ENCODE measurements at places on chromosomes 16 and 17.

DNA sequence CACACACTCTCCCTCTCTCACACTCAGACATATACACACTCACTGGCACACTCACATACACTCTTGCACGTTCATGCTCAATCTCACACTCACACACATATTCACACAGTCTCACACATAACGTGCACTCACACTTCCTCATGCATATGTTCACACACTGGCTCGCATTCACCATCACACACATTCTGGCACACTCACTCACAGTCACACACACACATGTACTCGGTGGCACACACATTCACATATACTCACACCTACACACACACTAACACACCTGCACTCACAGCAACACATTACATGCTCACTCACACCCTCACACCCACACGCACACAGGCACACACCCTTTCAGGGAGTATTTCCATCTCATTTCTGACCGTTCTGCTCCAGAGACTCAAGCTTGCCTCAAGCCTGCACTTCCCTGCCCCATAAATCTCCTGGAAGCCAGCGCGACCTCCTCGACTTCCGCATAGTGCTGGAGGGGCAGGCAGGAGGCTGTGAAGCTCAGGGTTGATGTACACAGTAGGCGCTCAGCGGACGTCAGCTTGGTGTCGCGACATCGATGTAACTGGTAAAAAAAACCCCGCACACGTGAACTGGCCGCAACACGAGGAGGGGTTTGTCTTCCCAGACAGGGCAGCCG is 66.7 kb upstream of the FOXF1 start:
- DNase-seq: no peak

DNA sequence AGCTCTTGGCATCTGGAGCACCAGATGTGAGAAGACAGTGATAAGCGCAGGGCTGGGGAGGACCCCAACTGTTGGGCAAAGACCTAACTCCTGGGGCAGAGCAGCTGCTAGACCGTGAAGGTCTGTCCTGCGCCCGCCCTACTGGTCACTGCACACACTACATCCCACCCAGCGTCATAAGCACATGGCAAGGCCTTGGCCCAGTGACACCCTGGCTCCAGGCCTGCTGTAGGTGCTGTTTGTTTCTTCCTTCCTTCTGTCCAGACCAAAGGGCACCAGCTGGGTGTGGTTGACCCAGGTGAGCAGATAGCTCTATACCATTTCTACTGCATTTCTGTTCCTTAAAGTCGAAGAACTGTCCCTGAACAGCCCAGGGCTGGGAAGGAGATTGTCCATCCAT is 6.4 kb downstream of the TRPV3 start:
- no peak for DNase-seq

DNA sequence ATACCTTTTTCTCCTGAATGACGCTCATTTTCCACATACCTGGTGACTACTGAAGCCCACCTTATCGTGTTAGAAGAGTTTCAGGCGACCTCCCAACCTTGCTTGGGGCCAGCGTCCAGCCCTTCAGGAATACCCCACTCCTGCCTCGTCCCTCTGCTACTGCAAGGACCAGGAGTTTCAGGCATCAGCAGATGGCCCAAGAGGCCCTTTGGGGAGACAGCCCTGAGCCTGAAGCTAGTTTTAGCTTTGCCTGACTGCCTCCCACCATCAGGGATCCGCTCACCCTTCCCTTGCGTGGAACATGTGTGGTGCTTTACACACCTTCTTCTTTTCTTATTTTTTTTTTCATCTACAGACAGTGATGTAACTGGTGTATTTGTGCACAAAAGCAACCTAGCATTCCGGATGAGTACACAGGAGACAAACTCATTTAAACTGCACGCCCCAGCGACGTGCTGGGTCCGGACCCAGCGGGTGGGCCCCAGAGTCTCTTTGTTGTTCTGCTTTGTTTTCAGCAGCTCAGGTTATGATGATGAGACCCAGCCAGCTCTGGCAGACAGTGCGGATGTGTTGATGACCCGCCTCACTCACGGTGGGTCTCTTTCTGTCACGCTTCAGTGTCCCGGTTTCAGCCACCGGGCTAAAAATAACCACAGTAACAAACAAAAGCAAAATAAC is 242.4 kb downstream of the C16orf95 start:
- no peak for DNase-seq

GRCh38 chr16:70725024-70725911 is 39.4 kb upstream of the MTSS2 start:
- DNase-seq: no peak

GRCh38 chr16:10741844-10742243 is 1.8 kb upstream of the NUBP1 start:
- DNase-seq: no peak

DNA sequence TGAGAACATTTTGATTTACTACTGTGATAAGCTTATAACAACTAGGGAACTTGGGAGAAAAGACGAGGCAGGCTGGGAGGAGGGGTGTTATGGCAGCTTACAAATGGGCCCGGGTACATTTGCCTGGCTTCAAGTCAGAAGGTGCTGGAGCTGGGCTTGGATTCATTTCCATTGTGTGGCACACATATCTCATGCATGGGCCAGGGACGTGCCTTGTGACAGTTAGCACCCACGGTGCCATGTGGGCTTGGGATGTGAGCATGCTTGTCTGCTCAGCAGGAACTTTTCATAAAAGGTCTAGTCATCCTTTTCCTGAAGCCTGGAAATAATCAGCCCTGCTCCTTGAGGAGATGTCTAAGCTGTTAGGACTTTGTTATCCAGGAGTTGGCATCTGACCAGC is 572.2 kb downstream of the CDH13 start:
- no peak for DNase-seq

- DNase-seq: no peak
Observed at GRCh38 chr16:11570806-11571205, 15.9 kb downstream of the LITAF start.

GRCh38 chr17:51860954-51861561 is 297.5 kb downstream of the CA10 start:
- DNase-seq: peak; percentile 0

- no peak for DNase-seq
Observed at GRCh38 chr17:2292100-2292499, 11.5 kb downstream of the SMG6 start.

DNA sequence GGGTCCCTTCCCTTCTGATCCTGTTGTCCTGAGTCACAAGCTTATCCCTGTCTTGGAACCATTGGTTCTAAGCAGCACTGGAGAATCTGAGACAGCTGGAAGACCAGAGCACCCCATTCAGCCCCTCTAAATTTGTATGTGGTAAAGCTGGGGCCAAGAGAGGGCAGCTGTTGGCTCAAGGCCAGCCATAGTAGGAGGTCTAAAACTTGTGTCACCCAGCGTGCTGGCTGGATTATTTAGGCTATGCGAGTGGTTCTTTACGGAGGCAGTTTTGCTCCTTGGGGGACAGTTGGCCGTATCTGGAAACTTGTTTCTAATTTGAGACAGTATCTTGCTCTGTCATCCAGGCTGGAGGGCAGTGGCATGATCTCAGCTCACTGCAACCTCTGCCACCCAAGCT is 69.6 kb upstream of the GSE1 start:
- DNase-seq: no peak

GRCh38 chr17:64158406-64158805 is 28.5 kb upstream of the ERN1 start:
- DNase-seq: no peak

- DNase-seq: no peak
Observed at GRCh38 chr17:70276906-70277305, 107.6 kb downstream of the KCNJ2 start.

GRCh38 chr16:82987767-82988166 is 361.0 kb downstream of the CDH13 start:
- no peak for DNase-seq

DNA sequence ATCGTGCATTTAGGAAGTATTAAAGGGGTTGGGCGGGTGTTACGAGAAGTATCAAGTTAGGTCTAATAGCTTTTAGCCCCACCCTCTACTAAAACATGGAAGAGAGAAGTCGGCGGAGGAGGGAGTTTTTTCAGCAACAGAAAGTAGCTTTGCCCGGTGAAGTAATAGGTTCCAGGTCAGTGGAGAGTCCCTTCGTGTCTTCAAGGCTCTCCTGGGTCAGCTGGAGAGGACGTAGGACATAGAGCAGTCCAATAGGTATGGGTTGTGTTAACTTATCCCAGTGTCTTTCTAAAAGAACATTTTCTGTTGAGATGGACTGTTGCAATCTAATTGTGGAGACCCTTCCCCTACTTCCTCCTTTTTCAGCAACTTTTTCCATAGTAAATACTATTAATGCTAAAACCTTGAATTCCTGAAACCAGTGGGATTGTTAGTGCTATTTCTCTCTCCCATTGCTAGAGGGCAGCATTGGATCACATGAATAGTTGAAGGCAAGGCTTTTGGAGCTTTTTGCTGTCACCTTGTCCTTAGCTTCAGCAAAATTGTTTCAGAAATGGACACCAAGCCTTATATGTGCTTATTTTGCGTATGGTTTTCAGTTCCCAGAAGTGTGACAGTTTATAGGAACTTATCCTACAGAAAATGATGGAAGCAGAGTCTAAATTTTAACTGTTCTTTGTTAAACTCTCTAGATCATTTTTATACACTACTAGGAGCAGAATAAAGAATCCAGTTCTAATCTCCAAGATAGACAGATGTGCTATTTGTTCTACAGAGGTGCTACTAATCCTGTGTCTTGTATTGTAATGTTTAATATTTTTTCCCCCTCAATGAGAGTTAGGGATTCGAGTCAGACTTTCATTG is 38.4 kb downstream of the UTP18 start:
- DNase-seq: no peak

GRCh38 chr16:47317465-47318240 is 143.2 kb downstream of the ITFG1 start:
- no peak for DNase-seq

DNA sequence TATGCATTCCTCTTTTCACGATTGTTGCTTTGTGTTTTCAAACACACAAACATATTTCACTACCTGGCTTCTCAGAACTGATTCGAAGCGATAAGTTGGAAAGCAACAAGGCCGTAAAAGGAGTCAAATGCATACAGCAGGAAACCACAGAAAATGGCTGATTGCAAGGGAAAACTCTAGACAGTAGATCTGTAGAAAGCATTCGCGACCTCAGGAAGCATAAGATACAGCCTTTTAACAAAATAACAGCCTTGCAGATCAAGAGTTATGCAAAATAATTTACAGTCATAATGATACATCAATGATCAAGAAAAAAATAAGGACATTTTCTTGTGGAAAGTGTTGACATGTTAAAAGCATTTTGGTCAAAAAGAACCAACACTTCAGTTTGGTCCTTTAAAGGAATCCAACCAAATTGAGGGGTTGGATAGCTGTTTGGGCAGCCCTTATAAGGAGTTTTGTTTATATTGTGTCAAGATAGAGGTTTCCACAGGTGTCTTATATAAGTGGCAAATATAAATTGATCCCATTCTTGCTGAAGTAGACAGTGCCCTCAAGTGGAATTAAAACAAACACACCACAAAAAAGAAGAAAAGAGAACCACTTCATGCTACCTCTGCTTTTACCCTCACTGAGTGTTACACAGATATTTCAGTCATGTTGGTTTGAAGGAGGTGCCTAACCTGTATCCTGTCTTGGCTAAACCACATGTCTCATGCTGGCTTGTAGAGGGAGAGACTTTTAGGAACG is 5.5 kb downstream of the CYLD start:
- DNase-seq: peak; percentile 54

GRCh38 chr17:49217651-49218413 is 7.3 kb downstream of the ABI3 start:
- peak; percentile 40 for DNase-seq

- DNase-seq: peak; percentile 64
Observed at GRCh38 chr16:31301708-31302400, 42.1 kb downstream of the ITGAM start.

- DNase-seq: no peak
Observed at GRCh38 chr17:21375757-21376080, 438 bp upstream of the KCNJ12 start.

DNA sequence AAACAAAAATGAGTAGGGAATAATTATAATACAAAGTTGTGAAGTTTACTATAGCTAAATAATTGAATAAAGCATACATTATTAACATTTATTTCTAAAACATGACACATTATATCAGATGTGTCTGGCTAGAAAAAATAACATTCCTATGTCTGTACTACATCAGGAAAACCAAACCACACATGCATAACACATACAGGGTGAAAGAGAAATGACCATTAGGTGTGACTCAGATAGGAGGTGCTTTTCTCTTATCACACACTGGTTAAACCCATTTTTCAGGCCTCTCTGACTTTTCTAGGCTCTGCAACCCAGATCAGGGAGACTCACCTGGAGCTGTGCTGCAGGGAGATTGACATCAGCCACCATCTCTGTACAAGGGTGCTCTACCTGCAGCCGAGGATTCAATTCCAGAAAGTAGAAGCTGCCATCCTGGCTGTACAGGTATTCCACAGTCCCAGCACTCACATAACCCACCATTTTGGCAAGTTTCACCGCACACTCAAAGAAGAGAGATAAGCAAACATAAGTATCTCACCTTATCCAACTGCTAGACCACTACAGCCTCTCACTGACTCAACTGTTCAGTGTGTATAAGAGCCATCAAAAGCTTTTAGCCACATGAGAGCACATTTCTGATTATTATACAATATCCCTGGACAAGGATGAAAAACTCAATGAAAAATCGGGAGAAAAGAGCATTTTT is 116.6 kb upstream of the C17orf78 start:
- DNase-seq: no peak

GRCh38 chr16:67613808-67614207 is 31.1 kb upstream of the CARMIL2 start:
- DNase-seq: no peak

- no peak for DNase-seq
Observed at GRCh38 chr17:34140006-34140405, 115.1 kb upstream of the CCL2 start.

DNA sequence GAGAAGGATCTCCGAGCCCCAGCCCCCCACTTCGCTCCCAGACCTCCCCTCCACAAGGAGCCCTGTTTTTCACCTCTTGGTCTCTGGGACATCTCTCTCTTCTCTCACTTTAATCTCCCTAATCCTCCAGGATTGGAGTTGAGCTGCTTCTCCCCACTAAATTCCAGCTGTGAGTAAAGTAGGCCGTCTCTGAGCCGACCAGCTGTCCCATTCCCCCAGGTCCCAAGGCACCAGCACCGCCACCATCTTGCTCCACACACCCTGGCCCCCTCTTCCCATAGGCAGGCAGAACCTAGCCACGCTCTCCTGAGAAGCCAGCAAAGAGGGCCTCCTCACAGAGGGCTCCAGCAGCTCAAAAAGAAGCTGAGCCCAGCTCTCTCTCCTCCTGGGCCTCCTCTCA is 878 bp downstream of the DLG4 start:
- DNase-seq: no peak

DNA sequence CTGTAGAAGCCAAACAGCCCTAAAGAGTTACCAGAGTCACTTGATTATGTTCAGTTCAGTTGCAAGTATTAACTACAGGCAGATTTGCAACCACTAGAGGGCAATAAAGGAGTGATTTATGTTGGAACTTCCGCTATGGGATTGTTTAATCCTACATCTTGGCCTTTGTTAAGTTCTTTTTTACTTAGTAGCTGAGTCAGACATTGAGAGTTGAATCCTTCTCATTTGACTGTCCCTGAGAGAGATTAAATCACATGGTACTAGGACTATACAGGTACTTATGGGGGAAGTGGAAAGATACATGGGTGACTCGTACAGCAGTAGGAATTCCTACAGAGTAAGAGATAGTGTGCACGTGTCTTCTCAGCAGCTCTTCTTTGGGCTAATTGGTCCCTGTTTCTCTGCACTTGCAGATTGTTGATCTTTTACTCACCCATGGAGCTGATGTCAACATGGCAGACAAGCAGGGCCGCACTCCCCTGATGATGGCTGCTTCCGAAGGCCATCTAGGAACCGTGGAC is 40.3 kb downstream of the CYB561 start:
- DNase-seq: no peak

Measured in KG1 (cell line).